Kidney glomerular epithelial cell (primary cell): ENCODE measurements at places on chromosomes 3 and 15.

- peak; percentile 41 for DNase-seq
These were observed 9.6 kb upstream of the PSMD2 start for GRCh38 chr3:184289426-184289938.

DNA sequence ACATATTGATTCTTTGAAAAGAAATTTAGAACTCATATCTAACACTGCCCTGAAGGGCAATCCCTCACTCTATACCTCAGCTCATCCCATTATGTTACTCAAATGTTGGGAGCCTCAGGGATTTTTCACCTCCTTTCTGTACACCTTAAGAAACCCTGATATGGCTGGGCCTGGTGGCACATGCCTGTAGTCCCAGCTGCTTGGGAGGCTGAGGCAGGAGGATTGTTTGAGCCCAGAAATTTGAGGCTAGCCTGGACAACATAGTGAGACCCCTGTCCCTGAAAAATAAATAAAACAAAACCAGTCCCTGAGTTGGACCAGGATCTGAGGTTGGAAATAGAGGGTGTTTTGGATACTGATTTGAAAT, 27.6 kb downstream of the NDUFB4 start:
- DNase-seq: no peak

- no peak for DNase-seq
These were observed 29.3 kb upstream of the ST3GAL6 start for GRCh38 chr3:98733812-98734281.

GRCh38 chr15:63426552-63426951, 44.9 kb upstream of the CA12 start:
- DNase-seq: no peak

GRCh38 chr3:172561897-172562640, 38.8 kb upstream of the TNFSF10 start:
- DNase-seq: no peak

DNA sequence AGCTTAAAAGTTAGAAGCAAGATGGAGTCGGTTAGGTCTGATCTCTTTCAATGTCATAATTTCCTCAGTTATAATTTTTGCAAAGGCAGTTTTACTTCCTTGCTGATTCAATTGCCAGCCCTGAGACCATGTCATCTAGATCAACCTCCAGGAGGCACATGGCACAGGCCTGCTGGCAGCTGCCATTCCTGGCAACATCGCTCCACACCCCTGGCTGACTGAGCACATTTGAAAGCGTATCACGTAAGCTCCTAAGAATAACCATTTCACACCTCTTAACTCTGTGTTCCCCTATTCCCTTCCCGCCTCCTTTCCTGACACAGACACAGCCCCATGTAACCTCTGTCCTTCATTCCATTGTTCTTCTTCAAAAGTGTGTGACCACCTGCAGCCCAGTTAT, 313.9 kb upstream of the CTNNB1 start:
- DNase-seq: no peak

- no peak for DNase-seq
These were observed 4.5 kb downstream of the AMIGO3 start for GRCh38 chr3:49714728-49715550.

DNA sequence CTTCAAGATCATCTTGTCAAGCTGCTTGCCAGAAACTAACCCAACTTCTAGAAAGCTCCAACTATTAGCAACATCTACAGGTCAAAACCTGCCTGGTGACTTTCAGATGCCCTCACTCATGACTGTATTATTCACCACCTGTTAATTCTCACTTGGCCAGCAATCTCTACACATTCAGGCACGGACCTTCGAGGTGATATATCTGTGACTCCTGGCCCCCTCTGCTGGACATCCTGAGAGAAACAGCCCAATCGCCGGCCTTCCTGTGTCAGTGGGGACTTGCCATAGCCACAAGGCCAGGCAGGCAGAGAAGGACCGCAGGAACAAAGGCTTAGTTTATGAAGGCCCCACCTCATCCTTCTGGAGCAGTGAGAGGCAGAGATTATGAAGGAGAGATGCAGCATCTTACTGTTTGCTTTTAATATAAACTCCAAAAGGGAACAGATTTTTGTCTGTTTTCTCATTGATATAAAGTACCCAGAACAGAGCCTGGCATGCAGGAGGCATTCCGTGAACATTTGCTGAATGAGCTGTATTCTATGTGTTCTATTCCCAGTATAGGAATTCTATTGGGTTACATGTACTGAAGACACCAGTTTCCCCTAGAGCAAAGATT, 24.4 kb upstream of the OCA2 start:
- DNase-seq: peak; percentile 75

DNA sequence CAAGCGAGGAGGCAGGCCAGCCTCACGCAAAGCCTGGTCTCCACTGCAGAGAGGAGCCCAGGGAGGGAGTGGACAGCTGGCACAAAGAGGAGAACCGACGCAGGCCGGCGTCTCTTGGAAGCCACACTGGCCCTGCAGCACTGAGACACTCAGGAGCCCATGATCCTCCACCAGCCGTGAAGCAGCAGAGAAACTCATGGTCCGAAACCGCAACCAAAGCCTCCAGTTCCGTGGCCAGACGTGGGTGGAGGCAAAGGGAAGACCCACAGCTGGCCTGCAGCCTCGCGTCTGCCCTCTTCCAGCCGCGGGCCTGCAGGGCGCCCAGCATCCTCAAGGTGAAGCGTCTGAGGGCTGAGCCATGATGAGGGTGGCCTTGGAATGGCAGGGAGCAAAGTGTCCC, 62.2 kb upstream of the SEC61A1 start:
- no peak for DNase-seq

GRCh38 chr3:39173318-39174125, 18.9 kb downstream of the XIRP1 start:
- no peak for DNase-seq

GRCh38 chr3:179739816-179740594, 87.2 kb downstream of the USP13 start:
- DNase-seq: no peak

- no peak for DNase-seq
These were observed 76.2 kb downstream of the STAG1 start for GRCh38 chr3:136676009-136676408.

DNA sequence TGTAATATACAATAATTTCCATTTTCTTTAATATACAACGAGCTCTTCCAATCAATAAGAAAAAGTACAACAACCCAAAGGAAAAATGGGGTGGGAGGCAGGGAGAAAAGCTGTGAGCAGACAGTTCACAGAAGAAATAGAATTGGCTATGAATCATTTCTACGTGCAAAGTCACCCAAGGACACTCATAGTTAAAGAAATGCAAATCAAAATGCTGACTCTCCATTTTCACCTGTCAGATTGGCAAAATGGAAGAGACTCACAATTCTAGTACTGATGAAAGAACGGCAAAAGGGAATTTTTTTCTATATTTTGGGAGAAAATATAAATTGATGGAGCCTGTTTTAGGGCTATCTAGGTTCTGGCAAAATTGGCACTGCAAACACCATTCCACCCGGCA, 116.3 kb upstream of the MEF2A start:
- DNase-seq: peak; percentile 27

DNA sequence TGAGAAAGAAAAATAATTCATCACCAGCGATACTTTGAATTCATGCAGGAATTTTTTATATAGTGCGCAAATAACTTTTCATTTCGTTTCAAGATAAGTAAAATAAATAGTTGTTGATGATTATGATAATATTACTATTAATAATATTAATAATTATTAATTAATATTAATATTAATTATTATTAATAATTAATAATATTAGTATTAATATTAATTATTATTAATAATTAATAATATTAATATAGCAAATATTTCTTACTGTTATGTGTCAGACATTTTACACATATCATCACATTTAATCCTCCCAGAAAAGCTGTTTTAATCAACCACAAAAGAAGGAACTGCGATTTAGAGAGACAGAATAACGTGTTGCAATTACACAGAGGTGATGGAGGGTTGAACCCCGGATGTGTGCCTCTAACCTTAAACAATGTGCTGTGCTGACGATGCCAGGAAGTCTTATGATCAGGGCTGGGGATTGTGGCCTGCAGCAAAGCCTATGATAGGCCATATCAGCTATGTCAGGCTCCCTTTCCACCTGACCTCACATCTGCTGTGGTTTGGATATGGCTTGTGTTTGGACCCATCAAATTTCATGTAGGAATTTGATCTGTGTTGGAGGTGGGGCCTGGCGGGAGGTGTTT, 263.5 kb upstream of the NR2F2 start:
- no peak for DNase-seq

DNA sequence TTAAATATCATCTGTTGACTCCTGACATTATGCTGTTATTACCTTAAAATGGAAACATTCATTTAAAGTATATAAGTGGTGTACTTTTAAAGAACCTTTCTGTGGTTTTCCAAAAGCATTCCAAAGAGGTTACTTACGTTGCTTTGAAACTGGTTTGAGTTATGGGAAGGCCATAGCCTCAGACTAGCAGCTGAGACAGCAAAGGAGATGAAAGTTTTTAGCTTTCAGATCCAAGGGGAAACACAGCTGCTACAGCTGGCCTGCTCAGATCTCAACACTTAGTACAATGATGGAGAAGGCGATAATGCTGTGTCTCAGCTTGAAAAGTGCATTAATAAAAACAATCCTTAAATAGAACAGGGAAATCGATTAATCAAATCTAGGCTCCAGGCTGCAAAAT, 921.1 kb downstream of the ROBO1 start:
- DNase-seq: no peak

DNA sequence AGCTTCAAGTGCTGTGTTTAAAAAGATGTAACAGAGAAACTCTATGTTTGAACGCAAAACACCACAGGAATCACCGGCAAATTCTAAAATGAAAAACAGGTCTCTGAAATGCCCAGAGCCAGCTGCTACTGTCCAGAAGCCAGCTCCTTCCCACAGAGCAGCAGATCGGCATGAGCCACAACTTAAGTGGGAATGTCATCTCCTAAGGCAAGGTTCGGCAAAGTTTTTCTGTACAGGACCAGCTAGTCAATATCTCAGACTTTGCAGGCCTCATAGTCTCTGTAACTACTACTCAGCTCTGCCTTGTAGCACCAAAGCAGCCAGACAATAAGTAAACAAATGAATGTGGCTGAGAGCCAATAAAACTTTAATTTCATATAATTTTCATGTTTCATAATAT, 4.9 kb downstream of the PLOD2 start:
- no peak for DNase-seq

DNA sequence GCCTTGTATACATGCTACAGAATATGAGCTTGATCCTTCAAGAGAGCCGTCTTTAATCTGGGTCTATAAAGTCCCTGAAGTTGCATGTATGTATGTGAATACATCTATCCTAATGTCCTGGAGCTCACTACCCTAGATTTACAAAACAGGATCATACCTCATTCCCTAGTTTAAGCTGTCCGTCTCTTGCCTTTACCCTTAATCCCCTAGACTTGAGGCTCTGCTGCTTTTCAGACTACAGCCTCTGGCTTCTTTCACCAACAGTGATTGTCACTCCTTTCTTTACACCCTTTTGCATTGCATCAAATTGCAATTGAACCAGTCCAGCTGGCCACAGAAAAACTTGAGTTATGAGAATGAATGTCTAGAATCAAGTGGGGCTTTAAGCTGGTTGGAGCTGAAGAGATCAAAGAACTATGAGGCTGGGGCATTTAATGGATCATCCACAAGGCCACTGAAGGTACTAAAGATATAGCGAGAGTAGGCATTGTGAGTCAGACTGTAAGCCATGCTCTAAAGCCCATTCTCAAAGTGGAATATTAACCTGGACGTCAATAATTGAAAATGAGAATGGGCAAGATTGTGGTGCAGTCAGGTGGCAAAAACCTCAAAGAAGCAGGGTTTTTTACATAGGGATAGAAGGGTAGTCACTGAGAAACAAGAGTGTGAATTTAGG, 12.3 kb upstream of the PLD1 start:
- DNase-seq: peak; percentile 61

DNA sequence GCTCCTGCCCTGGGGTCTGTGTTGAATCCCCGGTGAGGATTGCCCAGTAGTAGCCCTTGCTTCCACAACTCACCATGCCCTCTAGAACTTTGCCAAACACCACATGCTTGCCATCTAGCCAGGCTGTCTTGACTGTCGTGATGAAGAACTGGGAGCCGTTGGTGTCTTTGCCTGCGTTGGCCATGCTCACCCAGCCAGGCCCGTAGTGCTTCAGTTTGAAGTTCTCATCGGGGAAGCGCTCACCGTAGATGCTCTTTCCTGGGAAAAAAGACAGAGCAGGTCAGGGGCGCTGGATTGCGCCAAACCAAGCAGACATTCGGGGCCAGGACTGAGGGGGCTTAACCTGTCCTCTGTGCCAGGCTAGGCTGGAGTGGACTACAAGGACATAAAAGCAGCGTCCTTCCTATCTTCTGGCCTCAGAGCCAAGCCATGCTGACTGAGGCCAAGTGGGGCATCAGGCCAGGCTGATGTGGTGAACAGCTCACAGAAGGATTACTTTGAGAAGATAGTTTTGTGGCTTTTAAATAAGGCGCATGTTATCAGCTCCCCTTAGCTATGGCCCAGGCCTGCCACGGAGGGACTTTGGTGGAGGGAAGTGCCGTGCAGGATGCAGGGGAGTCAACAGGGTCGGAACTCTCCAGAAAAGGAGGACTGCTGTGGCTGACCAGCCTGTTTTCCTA, 5.3 kb downstream of the SNX22 start:
- DNase-seq: no peak

DNA sequence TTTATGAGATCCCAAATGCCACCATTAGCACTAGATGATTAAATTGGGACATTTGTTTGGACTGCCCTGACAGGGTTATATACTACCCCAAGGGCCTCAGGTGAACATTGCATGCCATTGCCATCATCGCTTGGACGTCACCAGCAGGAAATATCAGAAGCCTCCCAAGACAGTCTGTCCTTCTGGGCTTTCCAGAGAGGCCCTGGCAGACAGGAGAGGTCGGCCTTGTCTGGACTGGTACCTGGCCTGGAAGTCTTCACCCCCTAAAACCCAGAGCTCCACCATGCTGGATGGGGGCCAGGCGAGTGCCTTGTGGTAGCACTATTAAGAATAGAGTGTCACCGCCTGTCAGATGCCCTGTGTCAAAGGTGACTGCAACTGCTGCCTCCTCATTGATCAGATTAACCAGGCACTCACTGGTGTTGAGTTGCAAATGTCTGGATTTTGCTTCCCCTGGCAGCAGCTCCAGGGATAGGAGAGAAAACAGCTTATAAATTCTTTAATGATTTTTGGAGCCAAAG, 324.1 kb upstream of the RASGRP1 start:
- no peak for DNase-seq

- no peak for DNase-seq
These were observed 20.2 kb upstream of the GCNT3 start for GRCh38 chr15:59591356-59591755.

- DNase-seq: no peak
These were observed 19.7 kb downstream of the SPSB4 start for GRCh38 chr3:141070727-141071357.

- DNase-seq: no peak
These were observed 46.1 kb downstream of the FRMD4B start for GRCh38 chr3:69339760-69340159.

- DNase-seq: no peak
These were observed 9.1 kb downstream of the CORO2B start for GRCh38 chr15:68587769-68588385.
